ENCODE measurements at places on chromosomes 4 and X.

- no peak for DNase-seq
Observed at GRCh38 chr4:121236353-121237068, 72.4 kb upstream of the TNIP3 start.

DNA sequence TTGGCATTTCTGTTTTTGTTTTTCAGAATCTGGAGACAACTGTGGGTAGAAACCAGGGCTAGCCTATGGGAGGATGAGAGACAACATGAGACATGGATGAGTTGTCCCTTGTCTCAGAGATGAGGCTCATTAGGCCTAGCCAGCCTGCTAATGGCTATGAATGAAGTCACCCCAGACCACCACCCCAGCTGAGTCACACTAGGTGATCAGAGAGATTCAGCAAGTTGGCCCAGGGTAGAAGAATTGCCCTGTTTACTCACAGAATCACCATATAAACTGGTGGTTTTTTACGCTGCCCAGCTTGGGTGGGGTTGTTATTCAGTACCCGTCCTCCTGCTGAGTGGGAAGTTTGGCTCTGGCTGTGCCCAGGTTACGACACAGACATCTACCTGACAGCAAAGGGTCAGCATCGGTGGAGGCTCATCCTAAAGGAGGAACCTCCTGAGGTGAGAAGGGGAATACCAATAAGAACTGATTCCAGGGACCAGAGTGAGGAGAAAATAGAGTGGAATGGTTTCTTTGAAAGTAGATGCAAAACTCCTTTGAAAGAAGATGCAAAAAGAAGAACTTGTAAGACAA is 17.2 kb upstream of the ARSJ start:
- DNase-seq: no peak

DNA sequence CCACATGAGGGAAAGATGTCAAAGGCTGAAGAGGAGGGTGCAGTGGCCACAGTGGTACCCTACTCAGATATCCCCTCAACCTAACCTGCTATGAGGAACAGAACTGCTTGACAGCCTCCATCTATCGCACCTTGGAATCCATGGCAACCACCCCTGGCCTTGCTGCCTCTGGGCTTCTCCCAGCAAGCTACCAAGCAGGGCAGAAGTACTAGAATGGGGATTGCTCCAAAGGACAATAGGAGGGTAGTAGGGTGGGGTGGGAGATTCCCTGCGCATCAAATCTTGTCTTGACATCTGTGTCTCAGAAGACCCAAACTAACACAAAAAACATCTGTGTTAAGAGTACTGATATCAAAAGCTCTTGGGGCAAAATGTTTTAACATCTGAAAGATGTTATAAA is 118.2 kb downstream of the FBXW7 start:
- no peak for DNase-seq

DNA sequence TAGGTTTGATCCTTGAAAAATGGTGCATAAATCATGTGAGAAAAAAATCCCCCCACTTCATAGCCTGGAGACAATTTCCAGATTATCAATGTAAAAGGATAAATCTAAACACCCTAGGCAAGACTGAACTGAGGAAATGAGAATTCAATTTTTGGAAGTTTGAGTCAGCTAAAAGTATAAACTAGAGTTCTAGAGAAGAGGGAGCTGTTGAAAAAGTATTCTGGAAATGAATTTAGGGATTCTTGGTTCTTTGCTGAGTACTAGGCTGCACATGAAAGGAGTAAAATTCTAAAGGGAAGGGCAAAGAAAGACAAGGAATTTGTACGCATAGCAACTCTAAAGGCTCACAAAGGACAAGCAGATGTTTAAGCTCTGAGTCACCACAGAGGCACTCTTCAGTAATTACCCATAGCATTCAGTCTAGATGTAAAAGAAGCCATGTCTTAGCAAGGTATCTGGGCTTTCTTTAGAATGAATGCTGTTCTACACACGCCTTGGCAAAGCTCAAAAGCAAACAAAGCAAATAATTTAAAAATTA is 896.5 kb downstream of the PDHA2 start:
- DNase-seq: peak; percentile 5

DNA sequence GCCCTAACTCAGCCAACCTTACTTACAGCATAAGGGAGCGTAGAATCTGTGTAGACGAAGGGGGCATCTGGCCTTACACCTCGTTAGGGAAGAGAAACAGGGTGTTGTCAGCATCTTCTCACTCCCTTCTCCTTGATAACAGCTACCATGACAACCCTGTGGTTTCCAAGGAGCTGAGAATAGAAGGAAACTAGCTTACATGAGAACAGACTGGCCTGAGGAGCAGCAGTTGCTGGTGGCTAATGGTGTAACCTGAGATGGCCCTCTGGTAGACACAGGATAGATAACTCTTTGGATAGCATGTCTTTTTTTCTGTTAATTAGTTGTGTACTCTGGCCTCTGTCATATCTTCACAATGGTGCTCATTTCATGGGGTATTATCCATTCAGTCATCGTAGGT is 14.6 kb downstream of the PLP1 start:
- no peak for DNase-seq

DNA sequence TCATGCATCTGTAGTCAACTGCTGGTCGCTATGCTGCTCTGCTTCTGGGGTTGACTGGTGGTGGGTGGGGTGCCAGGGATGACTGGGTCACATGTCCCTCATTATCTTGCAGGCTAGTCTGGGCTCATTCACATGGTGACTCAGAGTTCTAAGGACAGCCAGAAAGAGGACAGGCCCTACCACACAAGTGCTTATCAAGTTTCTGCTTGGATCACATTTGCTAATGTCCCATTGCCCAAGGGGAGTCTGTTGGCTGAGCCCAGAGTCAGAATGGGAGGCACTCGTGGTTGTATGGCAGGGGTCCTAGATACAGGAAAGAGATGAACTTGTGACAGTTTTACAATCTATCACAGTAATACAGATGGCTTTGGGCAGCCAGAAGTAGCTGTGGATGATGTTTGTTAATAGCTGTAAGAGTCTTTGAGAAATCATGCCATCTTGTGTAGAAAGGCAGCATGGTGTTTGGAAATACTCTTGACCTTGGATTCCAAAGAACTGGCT is 221.3 kb downstream of the GPAT3 start:
- DNase-seq: peak; percentile 0

- DNase-seq: no peak
Observed at GRCh38 chrX:30900227-30900626, 11.2 kb upstream of the TAB3 start.

DNA sequence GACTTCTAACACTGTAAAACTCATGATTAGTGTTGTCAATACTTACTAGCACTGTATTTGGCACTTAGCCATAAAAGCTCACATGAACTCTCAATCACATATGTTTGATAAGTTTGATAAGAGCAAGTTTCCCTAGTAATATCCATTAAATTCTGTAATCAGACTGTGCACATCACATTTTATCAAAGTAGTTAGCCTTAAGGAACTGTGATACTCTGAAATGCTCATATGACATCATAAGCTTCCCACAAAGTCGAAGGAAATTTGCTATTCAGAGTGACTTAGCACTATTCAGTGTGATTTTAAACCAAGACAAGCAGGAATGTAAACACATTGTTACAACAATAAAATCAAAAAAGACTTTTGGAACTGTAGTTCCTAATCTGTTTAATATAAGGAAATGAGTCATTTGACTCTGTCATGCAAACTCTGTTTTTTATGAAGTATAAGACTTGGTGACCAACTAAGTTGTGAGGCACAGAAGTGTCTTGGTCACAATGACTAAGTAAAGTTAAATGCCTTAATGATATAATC is 6.7 kb downstream of the SLC7A11 start:
- no peak for DNase-seq

GRCh38 chr4:157840034-157840433 is 332.8 kb downstream of the GASK1B start:
- no peak for DNase-seq

DNA sequence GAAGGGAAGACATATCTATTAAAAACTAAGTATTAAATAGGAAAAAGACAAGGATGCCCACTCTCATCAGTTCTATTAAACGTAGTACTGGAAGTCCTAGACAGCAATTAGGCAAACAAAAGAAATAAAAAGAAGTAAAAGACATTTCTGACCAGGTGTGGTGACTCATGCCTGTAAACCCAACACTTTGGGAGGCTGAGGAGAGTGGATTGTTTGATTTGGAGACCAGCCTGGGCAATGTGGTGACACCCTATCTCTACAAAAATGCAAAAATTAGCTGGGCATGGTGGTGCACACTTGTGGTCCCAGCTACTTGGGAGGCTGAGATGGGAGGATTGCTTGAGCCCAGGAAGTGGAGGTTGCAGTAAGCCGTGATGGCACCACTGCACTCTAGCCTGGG is 1071.8 kb downstream of the FAT4 start:
- DNase-seq: no peak

- no peak for DNase-seq
Observed at GRCh38 chrX:1164322-1165288, 47.8 kb downstream of the CRLF2 start.

DNA sequence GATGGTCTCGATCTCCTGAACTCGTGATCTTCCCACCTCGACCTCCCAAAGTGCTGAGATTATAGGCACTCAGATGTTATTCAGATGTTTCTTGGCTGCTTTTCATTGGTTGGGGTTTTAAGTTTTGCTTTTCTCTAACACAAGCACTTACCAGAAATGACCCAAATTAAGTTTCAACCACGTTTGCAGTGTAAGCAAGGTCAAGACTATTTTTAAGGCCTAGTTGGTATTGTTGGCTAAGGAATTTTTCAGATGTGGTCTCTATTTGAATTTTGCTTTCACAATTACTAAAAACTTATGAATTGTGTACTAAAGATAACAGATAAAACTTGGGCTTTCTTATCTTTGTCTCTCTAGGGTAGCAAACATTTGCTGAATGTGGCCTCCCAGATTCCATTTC is 1756.9 kb upstream of the TENM3 start:
- no peak for DNase-seq

- DNase-seq: no peak
Observed at GRCh38 chrX:69138512-69138911, 26.7 kb downstream of the PJA1 start.

GRCh38 chrX:22165732-22166457 is 106.8 kb upstream of the CBLL2 start:
- DNase-seq: no peak

DNA sequence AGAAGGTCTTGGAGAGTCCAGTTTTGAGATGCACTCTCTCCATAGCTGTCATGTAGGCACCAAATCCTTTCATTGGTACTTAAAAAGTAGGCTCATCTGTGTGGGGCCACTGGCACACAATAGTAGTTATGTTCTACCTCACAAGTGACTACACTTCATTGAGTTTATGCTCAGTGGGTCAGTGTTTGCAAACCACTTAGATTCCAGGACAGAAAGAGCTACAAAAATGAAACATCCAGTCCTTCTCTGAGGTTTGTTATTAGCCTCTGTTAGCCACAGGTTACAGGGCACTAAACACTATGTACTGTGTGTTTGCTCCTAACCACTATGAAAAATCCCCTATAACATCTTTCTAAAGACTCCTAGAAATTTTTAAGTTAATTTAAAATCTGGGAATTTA is 13.8 kb downstream of the RAB28 start:
- no peak for DNase-seq

DNA sequence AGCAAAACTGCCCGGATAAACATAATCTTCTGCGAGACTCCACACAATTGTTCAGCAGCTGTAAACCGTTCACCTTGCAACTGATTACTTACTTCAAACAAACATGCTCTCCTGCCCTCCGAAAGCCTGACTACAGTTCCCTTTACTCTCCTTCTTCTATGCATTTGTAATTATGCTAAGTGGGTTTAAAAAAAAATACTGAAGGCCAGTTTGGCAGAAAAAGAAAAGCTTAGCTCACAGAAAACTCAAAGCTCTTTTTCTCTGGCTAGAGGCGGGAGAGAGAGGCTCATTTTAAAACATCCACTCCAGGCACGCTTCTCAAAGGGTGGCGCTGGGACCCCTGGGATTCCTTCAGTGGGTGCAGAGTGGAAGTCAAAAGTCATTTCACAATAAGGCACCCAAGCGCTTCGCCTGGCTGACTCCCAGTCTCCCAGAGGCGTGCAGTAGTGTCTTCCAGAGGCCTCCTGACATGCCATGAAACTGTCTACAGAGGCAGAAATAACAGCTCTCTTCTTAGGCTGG is 1.9 kb downstream of the DHRSX start:
- no peak for DNase-seq

DNA sequence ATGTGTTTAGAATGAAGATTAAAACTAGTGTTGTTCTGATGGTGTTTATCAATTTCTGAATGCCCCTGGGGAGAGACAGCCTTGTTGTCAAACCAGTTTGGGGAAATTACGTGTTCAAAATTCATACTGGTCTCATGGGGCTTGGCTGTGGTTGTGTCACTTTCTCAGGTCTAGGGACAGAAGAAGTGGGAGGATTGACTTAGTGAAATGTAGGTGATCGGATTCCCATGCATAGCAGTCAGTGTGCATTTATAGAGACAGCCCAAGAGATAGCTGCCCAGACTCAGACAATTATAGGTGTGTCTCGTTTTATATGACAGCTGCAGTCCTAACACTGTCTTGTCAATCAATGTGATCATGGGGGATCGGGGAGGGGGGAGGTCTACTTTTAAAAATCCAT is 94.4 kb upstream of the CLCN4 start:
- DNase-seq: no peak

- DNase-seq: no peak
Observed at GRCh38 chr4:111778543-111778942, 366.7 kb upstream of the FAM241A start.

GRCh38 chr4:183396227-183396637 is 48.2 kb upstream of the CDKN2AIP start:
- no peak for DNase-seq

DNA sequence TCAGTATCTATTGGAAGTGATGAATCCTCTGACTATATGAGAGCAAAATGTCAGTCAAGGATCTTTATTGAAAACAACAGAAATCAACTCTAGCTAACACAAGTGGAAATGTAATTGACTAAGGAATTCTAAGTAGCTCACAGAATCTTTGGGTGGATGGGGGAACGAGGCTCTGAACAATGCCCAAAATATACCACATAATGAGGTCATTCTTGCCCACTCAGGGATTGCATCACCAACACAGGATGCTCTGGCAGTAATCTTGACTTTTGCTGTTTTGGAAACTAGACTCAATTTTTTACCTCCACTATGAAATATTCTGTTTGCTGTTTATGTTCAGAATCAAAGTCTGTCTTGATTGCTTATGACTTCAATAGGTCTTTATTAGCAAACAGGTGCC is 127.4 kb upstream of the UNC5C start:
- no peak for DNase-seq

DNA sequence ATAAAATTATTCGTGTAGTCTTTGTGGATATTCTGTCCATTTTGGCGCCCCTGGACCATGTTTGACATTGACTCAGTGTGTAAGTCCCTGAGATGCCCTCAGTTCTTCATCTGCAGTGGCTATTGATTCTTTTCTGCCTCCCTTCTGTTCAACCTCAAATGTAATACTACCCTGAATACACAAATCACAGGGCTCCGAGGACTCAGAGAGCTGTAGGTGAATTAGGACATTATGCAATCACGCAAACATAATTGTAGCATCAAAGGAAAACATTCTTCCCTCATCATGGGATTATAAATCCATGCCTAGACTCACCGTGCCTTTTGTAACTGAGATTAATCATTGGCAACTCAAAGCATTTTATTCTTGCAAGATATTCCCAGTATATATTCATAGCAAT is 161.4 kb upstream of the PACRGL start:
- DNase-seq: no peak

- no peak for DNase-seq
Observed at GRCh38 chrX:38400389-38400910, 48.0 kb downstream of the OTC start.
